ENCODE measurements at places on chromosomes 3 and 15.
A peak's percentile ranks its signal among the peaks of the same experiment; 100 is the strongest.

- no peak for ATAC-seq
Observed at GRCh38 chr3:184724699-184725098, 12.8 kb upstream of the MAGEF1 start.

GRCh38 chr15:52295421-52296001 lies at the start of gene MYO5C:
Gene MYO5C (minus strand): TSS chr15:52295804. CDS start chr15:52295636, 168 bp downstream.
- peak; percentile 91 for ATAC-seq

- no peak for ATAC-seq
Observed at GRCh38 chr3:66856533-66856932, 141.6 kb upstream of the KBTBD8 start.

DNA sequence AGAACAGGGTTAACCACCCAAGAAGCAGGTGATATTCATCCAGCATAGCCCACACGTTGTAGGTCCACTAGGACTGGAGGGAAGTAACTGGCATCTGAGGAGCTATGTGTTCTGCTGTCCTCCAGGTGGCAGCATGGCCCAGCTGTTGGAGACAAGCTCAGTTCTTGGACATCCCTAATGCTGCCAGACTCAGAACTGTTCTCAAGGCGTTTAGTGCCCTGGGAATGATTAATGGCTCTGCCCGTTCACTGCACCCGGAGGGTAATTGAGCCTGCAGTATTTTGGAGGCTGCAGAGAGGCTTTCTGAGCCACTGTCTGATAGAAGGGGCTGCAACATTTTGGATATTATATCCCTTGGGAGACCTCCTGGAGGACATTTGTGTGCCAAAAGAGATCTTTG lies 521.3 kb upstream of the SEMA6D start:
- peak; percentile 93 for ATAC-seq

GRCh38 chr3:177742273-177742672 lies 545.0 kb upstream of the TBL1XR1 start:
- no peak for ATAC-seq

DNA sequence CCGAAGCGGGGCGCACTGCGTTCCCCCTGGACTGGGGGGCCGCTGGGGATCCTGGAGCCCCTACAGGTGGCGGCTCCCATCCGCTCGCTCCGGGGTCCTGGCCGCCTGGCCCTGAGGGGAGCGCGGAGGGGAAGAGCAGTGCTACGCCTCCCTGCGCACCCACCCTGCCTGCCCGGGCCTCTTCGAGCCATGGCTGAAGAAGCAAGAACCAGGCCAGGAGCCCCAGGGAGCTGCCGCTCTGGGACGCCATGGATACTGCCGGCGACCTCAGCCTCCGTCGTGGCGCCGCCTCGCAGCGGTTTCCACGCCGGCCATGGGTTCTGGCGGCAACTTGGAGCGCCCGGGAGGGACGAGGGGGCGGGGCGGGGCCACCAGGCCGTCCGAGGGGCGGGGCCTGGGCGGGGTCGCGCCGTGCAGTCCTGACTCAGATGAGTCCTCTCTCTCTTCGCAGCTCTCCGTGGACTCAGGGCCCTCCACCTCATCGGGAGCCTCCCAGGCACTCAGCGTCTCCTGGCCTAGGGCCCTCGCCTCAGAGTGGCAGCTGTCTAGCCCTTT lies 50.9 kb downstream of the MYL3 start:
- ATAC-seq = peak; percentile 89

GRCh38 chr3:160810362-160811236 lies 54.6 kb downstream of the PPM1L start:
- peak; percentile 61 for ATAC-seq

DNA sequence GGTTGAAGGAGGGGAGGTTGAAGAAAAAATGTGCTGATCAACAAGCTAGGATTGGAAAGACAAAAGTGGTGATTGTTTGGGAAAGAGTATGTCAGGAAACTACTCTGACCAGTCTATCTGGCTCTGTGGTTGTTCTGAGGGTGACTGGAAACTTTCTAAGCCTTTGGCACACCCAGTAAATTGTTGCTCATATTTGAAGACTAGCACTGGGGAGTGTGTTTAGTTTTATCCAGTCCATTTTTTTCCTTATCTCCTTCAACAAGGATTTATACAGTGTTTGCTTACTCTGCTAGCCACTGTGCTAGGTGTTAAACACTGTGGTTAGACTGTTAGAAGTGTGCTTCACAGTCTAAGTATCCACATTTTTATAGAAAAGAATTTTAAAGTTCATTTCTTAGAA lies 28.8 kb downstream of the PPM1L start:
- no peak for ATAC-seq

GRCh38 chr3:98613616-98614015 lies 20.2 kb upstream of the CPOX start:
- no peak for ATAC-seq

- no peak for ATAC-seq
Observed at GRCh38 chr15:48470096-48470495, 138.9 kb downstream of the DUT start.

DNA sequence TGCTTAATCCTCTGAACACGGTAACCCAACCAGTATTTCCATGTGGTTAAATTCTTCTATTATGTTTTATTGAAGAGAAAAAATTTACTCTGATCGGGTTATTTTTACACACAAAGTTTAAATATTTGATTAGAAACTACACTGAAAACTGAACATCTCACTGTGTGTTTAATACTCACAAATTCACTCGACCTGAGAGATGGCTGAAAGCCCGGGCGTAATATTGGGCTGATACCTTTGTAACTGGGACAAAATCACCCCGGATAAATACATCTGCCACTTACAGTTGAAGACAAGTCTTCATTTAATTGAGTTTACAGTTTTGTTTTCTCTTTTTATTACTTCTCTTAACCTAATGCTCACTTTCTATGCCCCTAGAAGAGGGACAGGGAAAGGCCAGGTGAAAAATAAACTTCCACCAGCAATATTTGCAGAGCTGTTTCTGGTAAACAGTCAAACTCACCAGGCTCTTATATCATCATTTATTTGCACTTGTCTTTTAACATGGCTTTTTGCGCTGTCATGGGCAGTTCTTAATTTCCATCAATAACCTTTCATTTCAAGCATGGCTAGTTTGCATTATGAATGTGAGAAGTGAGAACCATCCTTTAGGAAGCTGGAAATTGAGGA lies 145.6 kb upstream of the TMCO5A start:
- no peak for ATAC-seq

DNA sequence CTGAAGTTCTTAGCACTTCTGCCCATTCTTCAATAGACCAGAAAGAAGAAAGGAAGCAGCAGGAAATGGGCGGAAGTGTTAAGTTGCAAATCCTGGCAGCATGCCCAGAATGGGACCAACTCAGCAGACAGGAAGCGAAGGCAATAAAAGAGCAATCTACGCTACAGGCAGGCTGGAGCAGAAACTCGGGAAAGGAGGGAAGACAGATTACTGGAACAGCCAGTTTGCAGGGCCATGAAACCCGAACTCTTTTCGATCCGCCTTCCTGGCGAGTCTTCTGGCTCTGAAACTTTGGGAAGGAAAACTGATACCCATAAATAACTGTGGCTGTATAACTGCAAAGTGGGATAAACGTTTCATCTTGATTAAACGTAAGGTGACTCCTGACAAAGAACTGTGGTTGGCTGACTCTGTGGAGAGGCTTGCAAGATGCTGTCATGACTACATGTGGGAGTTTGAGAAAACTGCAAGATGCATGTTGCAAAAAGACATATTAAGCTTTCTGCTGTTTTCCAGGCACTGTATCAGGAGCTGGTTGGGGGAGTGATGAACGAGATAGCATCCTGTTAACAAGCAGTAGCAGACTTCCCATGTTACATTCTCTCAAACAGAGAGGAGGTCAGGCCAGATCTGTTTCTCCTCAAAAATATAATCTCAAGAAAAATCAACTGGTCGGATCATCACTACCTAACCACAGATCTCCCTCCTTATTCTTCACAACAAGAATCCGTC lies 67.8 kb downstream of the FMN1 start:
- ATAC-seq = peak; percentile 65

GRCh38 chr3:17874636-17875035 lies 132.2 kb upstream of the TBC1D5 start:
- ATAC-seq = no peak

DNA sequence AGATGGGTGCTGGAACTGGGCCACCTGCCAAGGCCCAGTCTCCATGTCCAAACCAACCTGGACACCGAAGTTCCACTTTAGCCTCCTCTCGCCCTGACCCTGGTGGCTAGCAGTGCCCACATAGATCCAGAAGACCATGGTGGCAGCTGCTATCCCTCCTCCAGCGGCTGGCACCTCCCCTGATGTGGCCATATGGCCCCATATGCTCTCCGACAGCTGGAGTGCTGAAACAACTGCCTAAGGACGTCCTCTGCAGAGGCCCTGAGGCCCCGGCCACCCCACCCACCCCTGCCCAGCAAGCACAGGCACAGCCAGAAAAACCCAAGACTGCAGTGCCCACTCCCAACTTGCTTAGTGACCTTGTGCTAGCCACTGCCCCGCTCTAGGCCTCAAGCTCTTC lies 182.3 kb upstream of the LINGO1 start:
- ATAC-seq = no peak

DNA sequence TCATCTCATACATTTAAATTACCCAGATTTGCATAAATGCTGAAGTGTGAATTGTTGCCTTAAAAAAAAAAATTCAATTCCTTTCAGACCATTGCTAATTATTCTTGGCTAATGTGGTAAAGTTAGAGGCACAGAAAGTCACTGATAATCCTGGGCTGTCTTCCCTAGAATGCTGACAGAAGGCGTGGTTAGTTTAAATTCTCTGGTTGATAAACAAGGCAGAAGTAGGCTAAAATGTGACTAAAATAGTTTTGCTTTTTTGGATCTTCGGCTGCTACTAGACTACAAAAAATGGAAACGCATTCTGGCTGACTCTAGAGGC lies 193.7 kb downstream of the OTOL1 start:
- ATAC-seq = no peak
